Renal cortical epithelial cell (primary cell): ENCODE measurements at places on chromosomes 5 and 9. TPM values are rescaled to one million over a fixed set of nuclear protein-coding genes. Genes with fewer than 3 reads are reported as not detected.
A peak's percentile ranks its signal among the peaks of the same experiment; 100 is the strongest.

GRCh38 chr5:98775246-98776065, 2.0 kb downstream of the RGMB start:
- no peak for DNase-seq

GRCh38 chr9:13535141-13535540, 255.6 kb upstream of the MPDZ start:
- no peak for DNase-seq

GRCh38 chr5:134281081-134281480, 55.2 kb upstream of the PPP2CA start:
- no peak for DNase-seq

Gene PCDHA9
- 0.99 TPM in 1 of 2 replicates, not detected in the other for total RNA-seq

DNA sequence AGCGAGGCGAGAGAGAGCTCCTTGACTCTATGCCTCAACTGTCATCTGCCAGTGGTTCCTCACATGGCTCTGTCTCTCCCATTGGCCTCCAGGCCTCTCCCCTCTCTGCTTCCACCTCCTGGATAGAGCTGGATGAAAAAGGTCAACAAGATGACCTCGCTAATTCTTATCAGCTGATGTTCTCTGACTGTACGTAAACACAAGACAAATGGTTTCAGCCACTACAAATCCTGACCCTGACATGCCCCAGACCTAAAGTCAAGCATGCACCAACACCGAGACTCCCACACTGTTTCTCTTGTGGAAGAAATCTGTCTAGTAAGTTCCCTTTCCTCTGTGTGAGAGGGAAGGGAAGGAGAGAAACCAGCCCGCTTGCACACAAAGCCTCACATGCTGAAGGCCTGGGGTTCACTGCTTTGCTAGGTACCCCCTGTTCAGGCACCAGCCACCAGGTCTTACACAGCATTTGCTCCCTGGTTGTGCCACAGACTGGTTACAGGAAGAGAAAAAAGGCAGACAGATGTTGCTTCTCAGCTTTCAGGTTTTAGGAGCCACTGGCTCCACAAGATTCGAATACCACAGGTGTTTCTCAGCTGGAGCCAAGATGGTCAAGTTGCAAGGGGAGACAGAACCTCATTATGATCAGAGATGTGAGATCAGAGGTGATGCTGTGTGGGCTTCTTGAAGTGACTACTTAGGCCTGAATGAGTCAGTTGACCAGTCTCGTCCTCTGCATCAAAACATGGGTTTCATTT, 592.5 kb downstream of the CCDC171 start:
- no peak for DNase-seq

GRCh38 chr5:65059681-65060598, 291.2 kb downstream of the CWC27 start:
- peak; percentile 71 for DNase-seq

Gene SPZ1
- total RNA-seq: not detected in 2 replicates

Gene ANKRD34B
- 4.4 and 4.5 TPM in 2 replicates for total RNA-seq

GRCh38 chr5:94640176-94640575, 21.7 kb downstream of the SLF1 start:
- no peak for DNase-seq

- DNase-seq: no peak
Observed at GRCh38 chr5:142025637-142026036, 12.8 kb upstream of the GNPDA1 start.

Gene SLC36A2
- 0.89 TPM in 1 of 2 replicates, not detected in the other for total RNA-seq

Gene ABCA2
- 7.5 and 53.0 TPM in 2 replicates for total RNA-seq

DNA sequence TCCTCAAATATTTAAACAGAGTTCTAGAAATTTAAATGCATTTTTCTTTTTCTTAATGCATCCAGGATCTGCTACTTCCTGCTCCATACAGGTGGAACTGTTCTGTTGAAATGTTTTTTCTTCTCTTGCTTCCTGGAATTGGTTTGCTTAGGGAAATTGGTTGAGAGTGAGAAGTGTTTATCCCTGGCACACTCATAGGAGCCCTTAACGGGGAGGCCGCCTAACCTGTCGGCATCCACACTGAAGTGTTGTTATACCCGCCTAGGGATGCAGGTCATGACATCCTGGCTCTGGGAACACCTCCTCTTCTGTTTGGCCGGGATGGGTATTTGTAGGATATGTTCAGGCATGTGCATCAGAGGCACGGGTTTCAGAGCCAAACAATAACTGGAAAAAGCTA, 239.7 kb downstream of the GADD45G start:
- DNase-seq: no peak

- DNase-seq: no peak
Observed at GRCh38 chr9:130483371-130483971, 38.7 kb downstream of the ASS1 start.

Gene RAI14
- total RNA-seq: 174 and 209 TPM in 2 replicates

Gene GRIN1
- total RNA-seq: 0.30 TPM in 1 of 2 replicates, not detected in the other

GRCh38 chr5:151141535-151141934, 16.0 kb downstream of the ANXA6 start:
- no peak for DNase-seq

DNA sequence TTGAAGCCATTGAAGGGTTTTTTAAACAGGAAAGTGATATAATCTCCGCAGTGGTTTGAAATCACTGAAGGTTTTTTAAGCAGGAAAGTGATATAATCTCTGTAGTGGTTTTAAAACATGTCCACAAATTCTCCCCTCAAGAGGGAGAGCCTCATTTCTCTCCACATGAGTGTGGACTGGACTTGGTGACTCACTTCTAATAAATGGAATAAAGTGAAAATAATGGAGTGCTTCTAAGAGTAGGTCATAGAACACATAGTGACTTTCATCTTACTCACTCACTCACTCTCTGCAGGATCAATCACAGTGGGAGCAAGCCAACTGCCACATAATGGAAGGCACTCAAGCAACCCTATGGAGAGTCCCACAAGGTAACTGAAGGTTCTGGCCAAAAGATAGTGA, 12.0 kb downstream of the CTNNAL1 start:
- DNase-seq: peak; percentile 94

Gene MAMDC2
- total RNA-seq: 32.9 and 39.1 TPM in 2 replicates

- DNase-seq: no peak
Observed at GRCh38 chr5:102869230-102869629, 114.1 kb downstream of the PAM start.

DNA sequence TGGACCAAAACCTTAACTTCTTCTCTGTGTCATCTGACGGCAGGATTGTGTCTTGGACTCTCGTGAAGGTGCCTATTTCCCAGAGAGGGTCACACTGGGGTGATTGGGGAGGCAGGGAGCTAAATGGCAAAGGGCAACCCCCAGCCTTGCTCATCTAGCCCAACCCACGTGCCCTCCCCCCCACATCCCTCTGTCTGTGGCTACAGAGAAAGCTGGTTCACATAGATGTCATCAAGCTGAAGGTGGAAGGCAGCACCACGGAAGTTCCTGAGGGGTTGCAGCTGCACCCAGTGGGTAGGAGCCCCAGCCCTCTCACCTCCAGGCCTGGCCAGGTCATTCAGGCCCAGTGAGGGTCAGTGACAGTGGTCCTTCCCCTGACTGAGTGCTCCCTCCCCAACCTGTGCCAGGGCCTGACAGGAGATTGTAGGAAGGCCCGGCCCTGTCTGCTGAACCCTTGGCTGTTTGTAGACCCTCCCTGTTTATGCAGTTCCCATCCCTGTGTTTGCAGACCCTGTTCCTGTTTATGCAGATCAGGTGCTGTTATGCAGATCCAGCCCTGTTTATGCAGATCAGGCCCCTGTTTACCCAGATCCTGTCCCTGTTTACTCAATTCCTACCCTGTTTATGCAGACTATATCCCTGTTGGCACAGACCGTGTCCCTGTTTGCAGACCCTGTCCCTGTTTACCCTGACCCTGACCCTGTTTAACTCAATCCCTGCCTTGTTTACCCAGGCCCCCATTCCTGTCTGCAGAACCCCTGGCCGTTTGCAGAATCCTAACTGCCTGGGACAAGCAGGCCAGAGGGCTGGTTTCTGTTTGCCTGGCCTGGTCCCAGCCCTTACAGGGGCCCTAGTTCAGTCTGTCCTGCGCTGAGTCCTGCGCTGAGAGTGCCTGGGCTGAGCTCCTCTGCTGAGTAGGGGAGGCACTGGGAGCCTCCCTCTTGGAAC, 10.4 kb downstream of the ENHO start:
- no peak for DNase-seq

DNA sequence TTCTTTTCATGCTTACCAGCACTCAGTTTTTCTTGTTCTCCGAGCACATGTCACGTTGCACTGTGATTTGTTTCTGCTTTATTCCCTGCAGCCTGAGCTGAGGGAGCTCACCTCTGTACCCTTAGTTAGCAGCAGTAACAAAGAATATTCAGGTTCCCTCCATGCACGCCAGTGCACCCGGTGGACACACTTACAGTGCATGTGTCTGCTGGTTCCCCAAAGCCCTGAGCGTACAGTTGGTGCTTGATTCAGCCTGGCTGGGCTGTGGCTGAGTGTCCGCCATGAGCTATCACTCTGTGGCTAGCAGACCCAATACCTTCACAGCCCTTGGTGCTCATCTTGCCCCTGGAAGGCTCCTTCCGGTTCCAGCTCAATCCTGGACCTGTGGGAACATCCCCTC, 93.5 kb downstream of the MVB12B start:
- no peak for DNase-seq

- DNase-seq: no peak
Observed at GRCh38 chr9:87029905-87030304, 82.6 kb upstream of the GAS1 start.

Gene OTP
- not detected in 2 replicates for total RNA-seq

DNA sequence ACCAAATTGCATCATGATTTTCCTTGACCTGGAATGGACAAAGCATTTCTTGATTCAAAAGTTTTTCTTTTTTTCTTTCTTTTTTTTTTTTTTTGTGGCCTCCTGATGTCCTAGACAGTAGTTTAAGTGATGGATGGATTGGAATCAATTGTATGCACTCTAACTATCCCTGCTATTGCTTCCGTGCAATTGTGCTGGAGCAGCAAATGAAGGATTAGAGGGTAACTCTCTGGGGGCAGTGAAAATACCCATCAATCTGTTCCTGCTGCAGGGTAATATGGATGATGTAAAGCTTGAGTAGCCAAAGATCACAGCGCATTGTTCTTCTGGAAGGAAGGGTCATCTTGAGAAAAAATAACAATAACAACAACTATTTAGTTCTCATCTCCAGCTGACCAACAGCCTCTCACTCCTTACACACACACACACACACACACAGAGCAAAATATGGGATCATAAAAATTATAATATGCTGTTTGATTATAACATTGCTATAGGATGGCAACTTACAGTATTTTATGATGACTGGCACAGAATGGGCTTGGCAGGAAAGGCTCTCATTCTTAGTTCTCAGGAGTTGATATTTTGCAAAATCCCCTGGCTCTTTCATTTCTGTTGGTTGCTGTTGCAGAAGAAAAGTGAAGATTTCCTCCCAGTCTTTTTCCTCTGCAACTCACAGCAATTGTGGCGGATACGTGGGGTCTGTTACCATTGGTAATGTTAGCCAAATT, 160.9 kb upstream of the DMAC1 start:
- DNase-seq: no peak

DNA sequence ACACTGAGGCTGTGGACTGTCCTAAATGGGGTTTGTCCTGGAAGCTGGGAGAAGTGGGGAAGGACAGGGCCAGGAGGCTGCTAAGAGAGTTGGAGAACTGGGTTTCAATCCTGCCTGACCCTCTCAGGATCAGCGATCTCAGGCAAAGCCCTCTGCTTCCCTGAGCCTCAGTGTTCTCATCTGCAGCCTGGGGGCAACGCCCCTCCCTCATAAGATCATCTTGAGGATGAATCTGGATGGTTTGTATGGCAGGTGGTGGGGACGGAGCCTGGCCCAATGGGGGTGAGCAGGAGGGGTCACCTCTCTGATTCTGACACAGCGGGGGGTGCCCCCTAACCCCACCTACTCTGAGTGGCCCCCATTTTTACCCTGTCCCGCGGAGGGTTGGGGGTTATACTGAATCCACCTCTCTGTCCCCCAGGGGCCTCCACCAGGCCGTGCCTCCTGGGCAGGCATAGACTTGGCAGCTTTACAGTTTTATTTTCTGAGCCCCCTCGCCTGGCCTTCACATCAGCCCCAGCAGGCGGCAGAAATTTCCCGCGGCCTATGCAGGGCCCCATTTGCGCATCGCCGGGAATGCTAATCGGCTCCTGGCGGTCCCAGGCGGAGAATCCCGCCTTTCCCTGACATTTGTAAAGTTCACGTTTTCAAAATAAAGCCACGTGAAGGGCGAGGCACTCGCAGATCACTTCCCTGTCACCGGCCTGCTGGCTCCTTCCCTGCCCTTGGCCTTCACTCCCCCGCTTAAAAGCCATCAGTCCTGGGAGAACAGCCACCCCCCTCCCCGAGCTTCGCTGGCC, 17.8 kb upstream of the LAMC3 start:
- no peak for DNase-seq

Gene CSF1R
- not detected in 2 replicates for total RNA-seq

DNA sequence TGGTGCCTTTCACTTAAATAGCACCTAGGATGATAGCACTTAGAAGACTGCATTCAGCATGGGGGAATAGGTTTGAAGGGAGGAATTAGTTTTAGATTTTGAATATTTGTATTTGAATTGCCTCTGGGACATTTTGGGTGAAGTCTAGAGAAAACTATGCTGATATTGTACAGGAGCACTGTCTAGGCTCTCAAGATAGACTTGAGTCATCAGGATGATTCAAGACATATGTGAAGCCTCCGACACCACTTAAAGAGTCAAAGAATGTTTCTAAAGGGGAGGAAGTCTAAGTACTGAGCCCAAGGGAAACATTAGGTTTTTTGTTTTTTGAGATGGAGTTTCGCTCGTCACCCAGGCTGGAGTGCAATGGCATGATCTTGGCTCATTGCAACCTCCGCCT, 63.9 kb upstream of the CCDC180 start:
- DNase-seq: no peak

DNA sequence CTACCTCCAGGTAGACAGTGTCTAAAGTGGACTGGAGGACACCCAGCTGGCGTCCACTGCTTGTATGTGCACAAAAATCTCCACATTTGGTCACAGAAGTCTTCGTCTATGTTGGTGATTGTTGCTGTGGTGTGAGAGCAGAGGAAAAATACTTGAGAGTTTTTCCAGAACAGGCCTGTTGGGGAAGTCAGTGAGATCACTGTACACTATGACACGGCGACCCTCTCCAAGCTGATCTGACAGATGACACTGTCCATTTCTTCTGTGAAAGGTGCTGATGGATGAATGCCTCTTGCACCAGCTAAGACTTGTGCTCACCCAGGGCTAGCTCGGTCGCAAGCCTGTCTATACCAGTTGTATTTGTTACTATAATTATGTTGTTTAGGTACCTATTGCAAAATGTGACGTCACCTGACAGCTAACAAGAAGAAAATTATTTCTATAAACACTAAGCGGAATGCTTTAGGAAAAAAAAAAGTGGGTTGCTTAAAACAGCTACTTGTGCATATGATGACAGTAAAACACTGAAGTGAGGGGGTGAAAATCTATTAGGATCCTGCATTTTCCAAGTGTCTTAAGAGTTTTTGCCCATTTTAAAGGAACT, 142.3 kb downstream of the ROR2 start:
- DNase-seq: no peak

Gene LCN12
- 0.40 TPM in 1 of 2 replicates, not detected in the other for total RNA-seq

DNA sequence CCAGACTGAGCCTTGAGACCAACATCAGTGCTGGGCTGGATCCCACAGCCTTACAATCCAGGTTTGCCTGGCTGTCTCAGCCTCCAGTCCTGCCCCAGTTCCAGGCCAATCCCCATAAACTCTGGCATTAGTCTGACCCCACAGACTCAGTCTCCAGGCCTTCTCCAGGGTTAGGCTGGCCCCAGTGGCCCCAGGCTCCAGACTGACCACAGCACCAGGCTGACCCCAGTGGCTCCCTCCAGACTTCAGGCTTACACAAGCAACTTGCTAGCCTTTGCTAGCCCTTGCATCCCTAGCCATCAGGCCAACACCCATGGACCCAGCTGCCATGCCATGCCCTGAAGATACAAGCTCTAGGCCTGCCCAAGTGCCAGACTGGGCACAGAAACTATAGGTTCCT, 1326.0 kb upstream of the C9orf72 start:
- DNase-seq: no peak

GRCh38 chr5:14172149-14172795, 29.1 kb downstream of the TRIO start:
- no peak for DNase-seq
